ENCODE measurements at places on chromosomes 6 and 20.

DNA sequence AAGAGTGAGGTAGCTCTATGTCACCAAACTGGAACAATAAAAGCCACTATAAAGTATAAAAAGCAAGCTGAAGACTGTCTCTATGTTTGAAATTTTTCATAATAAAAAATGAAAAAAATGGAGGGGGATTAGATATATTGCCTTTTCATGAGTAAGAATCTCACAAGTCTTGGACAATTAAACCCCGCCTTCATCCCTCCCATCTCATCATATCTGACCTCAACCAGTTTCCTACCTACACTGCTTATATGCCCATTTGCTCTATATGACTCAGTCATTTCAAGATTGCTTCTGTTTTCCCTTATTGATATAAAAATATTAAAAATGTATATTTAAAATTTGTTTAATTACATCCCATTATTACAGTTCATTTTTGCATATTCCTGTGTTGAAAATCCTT is 2.9 kb upstream of the TRIM39 start:
- no peak for DNase-seq

DNA sequence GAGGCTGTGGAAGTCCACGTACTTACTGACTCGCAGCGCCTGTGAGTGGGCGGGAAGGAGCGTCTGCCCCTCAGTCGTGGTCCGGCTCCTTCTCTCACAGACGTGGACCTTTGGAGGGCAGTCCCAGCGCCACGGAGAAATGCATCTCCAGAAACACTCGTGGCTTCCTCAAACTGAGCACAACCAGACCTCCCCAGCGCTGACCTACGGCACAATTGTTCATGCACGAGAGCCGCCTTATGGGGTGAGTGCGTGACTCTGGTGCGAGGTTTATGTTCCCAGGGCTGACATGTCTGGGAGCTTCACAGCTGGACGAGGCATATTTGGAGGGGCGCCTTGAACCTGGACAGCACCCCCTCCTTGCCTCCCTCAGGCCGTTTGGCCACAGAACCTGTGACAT is 29.7 kb downstream of the FRMD1 start:
- DNase-seq, result no peak

GRCh38 chr6:31686483-31686882 is 5.6 kb upstream of the LY6G5C start:
- DNase-seq, result no peak

DNA sequence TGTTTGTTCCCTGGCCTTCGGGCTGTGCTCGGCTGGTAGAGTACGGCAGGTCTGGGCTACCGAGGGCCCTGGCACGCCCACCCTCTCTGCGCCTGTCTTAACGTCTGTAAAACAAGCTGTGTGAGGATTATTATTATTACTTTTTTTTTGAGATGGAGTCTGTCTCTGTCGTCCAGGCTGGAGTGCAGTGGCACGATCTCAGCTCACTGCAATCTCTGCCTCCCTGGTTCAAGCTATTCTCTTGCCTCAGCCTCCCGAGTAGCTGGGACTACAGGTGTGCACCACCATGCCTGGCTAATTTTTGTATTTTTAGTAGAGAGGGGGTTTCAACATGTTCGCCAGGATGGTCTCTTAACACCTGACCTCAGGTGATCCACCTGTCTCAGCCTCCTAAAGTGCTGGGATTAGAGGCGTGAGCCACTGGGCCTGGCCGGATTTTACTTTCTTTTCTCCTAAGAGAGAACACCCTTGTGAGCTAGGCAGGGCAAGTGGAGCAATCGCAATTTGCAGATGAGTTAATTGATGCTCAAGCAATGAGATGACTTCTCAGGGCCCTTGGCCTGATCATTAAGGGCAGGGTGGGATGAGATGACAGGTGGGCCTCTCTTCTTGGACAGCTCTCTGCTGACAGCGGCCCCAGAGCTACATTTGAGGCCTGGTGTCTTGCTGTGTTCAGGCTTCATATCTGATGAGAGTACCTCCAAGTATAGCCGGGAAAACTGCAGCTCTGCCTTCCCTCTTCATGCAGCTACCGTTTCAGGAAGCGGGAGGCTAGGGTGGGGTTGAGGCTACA is 859 bp upstream of the SMIM29 start:
- DNase-seq, result peak; percentile 57

DNA sequence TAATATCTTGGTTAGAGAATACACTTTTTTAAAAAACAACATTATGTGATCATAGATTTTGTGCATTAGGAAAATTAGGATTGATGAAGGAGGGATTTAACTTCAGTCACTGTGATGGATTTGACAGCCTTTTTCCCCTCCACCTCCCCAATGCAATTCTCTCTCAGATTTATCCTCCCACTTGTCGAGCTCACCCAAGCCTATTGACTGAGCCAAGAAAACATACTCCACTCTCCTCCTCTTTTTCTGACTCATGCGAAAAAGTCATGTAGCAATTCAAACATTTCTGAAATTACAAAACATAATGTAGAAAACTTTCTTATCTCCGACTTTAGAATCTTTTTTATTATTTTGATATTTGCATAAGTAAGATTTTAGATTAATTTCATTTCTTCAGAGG is 24.1 kb downstream of the KLHL32 start:
- no peak for DNase-seq

DNA sequence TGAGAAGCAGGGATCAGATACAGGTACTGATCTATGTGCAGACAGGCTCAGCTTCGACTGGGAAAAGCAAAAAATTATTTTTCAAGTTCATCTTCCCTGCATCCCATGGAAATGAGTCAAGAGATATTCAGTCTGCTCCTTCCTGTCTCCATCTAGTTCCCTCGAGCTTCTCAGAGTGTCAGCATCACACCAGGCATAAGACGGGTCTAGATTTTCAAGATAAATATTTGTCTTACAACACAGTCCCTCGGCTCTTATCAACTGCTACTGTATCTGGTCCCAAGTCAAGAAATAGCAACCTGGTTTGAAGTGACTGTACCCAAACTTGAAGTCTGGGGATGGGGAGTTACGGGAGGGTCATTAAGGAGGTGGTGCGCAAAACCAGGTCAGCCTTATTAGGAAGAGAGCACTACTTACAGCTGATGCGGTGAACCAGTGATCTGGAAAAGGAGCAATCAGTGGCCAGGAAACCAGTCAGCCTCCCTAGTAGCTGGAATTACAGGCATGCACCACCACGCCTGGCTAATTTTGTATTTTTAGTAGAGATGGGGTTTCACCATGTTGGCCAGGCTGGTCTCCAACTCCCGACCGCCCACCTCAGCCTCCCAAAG is 29.7 kb downstream of the ZMYND8 start:
- no peak for DNase-seq

- peak; percentile 50 for DNase-seq
Measured at GRCh38 chr6:149942461-149942829, 631 bp downstream of the ULBP2 start.

- DNase-seq, result no peak
Measured at GRCh38 chr20:23234311-23235078, 116.1 kb upstream of the NXT1 start.

GRCh38 chr6:166005401-166005943 is 162.2 kb downstream of the TBXT start:
- peak; percentile 49 for DNase-seq

- no peak for DNase-seq
Measured at GRCh38 chr20:19699180-19699971, 58.7 kb upstream of the RIN2 start.

- DNase-seq, result no peak
Measured at GRCh38 chr6:153511896-153512496, 380.9 kb upstream of the RGS17 start.

- no peak for DNase-seq
Measured at GRCh38 chr20:62843656-62844055, 18.0 kb downstream of the TCFL5 start.

GRCh38 chr6:121573481-121573880 is 138.0 kb downstream of the GJA1 start:
- no peak for DNase-seq

DNA sequence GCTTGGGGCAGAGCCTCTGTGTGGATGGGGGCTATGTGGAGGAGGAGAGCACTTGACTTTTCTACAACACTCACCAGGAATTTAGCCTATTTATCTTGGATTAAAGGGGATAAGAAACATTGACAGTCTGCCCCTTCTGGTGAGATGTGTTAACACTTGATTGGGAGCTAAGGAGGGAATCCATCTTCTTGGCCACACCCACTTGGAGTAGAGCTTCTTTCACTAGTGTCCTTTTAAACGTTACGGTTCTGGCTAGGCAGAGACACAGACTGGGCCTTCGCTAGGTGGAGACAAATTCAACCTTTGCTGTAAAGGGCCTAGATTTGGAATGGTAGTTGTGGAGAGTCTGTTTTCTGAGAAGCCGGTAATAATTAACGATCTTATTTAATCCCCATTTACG is 15.5 kb upstream of the TPBG start:
- DNase-seq, result no peak

- no peak for DNase-seq
Measured at GRCh38 chr20:44183282-44183681, 3.7 kb downstream of the JPH2 start.

DNA sequence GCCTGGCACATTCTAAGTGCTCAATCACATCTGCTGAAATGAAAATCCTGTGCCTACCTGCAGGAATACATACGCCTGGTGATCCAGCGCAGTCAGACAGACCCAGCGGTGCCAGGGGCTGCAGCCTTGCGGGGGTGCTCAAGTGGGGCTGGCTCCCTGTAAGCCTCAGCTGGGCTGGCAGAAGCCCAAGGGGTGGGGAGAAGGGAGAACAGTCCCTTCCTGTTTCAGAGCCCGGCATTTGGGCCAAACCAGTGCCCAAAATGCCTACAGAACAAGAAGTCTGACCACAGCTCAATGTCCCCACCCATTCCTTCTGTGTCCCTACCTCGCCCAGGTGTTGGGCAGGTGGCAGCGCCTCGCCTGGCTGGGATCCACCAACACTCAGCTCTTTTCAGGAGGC is 22.6 kb downstream of the KCNK15 start:
- DNase-seq, result no peak

DNA sequence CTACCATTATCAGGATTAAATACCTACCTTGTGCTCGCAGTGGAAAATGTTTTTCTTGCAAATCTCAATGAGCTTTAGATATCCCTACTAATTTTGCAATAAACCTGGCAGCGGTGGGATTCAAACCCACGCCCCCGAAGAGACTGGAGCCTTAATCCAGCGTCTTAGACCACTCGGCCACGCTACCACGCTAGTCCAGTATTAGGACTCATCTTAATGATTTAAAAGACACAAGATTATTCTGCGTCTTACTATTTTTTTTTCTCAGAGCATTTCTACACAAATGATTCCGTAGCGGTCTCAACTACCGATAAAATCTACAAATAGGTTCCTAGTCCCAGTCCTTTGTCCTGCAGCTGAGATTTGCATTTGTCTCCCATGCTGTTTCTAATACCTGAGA is 35.2 kb upstream of the ZSCAN23 start:
- DNase-seq, result no peak

- no peak for DNase-seq
Measured at GRCh38 chr6:30260036-30260504, 46.9 kb upstream of the TRIM26 start.

GRCh38 chr6:498795-499231 is 107.3 kb downstream of the IRF4 start:
- DNase-seq, result no peak

- DNase-seq, result no peak
Measured at GRCh38 chr20:4371623-4372251, 350.0 kb upstream of the PRND start.

DNA sequence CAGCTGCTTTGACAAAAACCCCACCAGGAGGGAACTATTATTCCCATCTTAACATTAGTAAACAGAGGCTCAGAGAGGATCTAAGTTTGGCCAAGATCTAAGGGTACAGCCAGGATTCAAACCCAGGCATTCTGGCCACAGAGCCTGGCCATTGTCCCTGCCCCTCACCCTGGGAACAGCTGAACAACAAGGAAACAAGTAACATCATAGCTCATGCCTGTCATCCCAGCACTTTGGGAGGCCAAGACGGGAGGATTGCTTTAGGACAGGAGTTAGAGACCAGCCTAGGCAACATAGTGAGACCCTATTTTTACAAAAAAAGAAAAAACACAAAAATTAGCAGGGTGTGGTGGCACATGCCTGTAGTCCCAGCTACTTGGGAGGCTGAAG is 27.5 kb downstream of the TOX2 start:
- no peak for DNase-seq

DNA sequence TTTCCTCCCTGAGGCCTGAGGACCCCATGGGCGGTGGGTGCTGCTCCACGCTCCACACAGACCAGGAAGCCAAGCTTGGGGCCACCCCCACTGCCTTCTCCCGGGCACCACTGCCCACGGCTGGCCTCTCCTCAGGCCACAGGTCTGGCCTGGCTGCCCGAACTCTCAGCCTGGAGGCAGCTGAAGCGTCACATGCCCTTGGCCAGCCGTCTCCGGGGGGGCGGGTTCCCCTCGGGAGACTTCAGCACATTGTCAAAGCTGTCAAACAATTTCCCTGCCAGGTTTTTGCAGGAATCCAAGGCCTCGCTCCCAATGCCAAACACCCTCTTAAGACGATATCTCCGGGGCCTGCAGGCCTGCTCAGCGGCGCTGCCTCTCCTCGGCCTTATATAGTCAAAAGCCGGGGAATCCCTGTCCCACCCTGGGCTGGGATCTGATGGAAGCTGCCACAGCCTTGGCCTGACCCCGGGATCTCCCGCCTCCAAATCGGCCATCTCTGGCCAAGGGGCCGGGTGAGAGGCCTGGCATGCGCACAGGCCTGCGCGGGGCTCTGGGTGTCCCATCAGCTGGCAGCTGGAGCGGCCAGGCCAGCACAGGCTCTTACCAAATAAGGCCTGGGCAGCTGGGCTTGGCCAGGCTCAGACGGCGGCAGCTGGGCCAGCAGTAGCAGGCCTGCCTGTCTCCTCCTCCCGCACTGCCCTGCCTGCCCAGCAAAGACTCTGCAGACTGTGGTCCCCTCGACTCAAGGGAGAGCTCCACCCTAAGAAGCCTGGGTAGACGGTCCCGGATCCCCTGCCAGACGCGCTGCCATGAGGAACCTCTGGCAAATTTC is 49.7 kb downstream of the RBM38 start:
- DNase-seq, result no peak

- no peak for DNase-seq
Measured at GRCh38 chr6:146664871-146665360, 66.1 kb downstream of the ADGB start.

- no peak for DNase-seq
Measured at GRCh38 chr6:123352279-123352678, 284.5 kb downstream of the TRDN start.

DNA sequence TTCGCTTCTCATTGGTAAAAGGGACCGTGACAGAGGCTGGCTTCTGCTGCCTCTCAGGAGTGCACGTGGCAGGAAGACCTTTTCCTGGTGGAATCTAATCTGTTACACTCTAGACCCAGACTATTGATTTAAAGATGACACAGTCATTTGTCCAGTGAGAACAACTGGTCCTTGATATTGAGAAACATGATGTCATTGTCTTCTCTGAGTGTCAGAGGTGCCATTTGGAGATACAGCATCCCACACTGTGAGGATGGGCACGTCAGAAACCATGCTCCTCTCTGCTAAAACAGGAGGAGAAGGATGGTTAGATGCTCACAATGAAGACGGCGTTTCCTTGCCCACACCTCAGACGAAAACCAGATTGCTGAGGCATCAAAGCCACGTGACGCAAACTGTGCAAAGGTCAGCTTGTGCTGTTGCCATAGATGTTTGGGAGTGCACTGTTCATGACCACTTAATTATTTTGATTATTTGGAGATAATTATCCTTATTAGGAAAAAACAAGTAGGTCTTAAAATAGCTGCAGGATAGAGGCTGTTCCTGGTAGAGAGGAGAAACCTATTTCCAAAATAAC is 169.0 kb downstream of the SMOC2 start:
- DNase-seq, result no peak

Measured in NCI-H146 (cell line).